ENCODE measurements at places on chromosomes 4 and X.

- no peak for DNase-seq
These were observed 64.7 kb upstream of the UXT start for GRCh38 chrX:47723689-47724088.

- no peak for DNase-seq
These were observed 637.8 kb upstream of the ADGRL3 start for GRCh38 chr4:60562334-60562733.

DNA sequence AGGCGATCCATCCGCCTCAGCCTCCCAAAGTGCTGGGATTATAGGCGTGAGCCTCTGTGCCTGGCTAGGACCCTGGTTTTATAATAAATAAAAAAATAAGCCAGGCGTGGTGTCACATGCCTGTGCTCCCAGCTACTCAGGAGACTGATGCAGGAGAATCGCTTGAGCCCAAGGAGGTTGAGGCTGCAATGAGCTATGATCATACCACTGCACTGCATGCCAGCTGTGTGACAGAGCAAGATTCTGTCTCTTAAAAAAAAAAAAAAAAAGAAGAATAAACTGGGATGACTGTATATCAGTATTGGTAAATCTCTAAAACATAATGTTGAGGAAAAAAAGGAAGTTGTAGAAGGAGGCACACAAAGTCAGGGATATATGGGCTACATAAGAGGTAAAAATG is 45.7 kb upstream of the SLC34A2 start:
- DNase-seq = no peak

- DNase-seq = no peak
These were observed 78.0 kb upstream of the DRD5 start for GRCh38 chr4:9703391-9703790.

GRCh38 chr4:70902577-70903290 is 565 bp downstream of the MOB1B start:
- no peak for DNase-seq

- DNase-seq = no peak
These were observed 3.5 kb downstream of the CCNI start for GRCh38 chr4:77072195-77072753.

DNA sequence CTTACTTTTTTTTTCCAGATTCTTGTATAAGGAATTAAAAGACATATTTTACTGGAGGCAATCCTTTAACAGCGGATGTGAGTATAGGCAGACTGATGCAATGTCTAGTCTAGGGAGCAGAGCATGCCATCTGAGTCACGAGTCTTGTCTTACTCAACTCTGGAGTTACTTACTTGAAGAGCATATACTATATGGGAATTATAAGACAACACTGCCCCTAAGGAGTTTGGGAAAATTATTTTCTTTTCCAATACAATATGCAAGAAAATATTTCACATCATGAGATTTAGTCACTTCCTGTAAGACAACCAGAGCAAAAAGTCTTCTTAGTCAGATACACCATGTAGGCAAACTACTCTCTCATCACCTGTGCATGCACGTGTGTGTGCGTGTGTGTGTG is 537.3 kb upstream of the FTHL17 start:
- no peak for DNase-seq

GRCh38 chr4:158863296-158863695 is 94.5 kb downstream of the FNIP2 start:
- no peak for DNase-seq

DNA sequence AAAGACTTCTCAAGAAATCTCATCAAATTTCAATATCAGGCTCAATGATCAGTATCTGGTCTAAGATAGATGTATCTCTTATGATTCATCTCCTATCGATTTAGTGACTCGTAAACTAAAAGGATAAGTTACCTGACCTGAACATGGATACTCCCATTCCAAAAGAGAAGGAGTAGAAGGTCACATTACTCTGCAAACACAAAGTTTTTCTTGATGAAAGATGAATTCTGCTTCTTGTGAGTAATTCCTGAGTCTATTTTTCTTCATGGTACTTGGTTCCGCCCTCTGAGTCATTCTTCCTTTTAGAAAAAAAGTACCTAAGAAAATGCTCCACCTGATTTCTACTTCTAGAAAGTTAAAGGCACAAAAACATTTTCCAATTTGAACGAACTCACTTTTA is 223.1 kb upstream of the SLIT2 start:
- DNase-seq = no peak

GRCh38 chr4:53962516-53963225 is 101.7 kb downstream of the CHIC2 start:
- no peak for DNase-seq

DNA sequence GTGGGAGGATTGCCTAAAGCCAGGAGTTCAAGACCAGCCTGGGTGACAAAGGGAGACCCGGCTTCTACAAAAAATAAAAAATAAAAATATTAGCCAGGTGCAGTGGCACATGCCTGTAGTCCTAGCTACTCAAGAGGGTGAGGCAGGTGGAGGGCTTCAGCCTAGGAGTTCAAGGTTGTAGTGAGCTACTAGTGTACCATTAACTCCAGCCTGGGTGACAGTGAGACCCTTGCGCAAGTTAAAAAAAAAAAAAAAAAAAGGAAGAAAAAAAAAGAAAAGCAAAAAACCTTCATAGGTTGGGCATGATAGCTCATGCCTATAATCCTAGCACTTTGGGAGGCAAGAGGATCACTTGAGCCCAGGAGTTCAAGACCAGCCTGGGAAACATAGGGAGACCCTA is 5.8 kb downstream of the SCLT1 start:
- DNase-seq = no peak

GRCh38 chr4:76197971-76198410 is 15.6 kb downstream of the SCARB2 start:
- no peak for DNase-seq

DNA sequence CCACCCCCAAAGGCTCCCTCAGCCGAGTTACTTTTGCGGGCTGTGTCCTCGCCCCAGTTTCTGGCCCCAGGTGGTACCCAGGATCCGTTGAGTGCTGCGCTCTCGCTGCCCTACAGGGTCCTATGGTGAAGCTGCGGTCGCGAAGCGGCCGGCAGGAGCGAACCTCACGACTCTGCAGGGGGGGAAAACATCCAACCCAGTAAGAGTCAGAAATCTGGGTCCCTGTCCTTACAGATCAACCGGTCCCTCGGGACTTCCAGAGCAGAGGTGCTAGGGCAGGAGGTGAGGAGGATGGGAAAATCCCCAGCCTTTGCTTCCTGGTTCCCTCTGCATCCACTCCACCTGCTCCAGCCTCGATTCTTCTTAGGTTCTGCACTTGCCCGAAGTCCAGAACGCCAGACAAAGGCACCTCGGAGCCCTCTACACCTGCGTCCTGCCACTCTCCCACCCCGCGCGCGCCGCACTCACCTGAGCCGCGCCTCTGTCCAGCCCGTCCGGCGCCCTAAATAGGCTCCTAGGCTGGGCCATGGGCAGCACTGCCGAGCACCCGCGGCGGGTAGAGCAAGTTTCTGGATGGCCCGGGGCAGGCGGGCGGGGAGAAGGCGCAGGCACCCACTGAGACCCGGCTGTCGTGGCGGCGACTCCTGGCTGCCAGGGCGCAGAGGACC is at the start of gene HS3ST1:
HS3ST1 (minus strand) TSS at position 664 of the 668 bp plus-strand sequence. CDS start 28,889 bp downstream, outside the sequence.
- DNase-seq = no peak

DNA sequence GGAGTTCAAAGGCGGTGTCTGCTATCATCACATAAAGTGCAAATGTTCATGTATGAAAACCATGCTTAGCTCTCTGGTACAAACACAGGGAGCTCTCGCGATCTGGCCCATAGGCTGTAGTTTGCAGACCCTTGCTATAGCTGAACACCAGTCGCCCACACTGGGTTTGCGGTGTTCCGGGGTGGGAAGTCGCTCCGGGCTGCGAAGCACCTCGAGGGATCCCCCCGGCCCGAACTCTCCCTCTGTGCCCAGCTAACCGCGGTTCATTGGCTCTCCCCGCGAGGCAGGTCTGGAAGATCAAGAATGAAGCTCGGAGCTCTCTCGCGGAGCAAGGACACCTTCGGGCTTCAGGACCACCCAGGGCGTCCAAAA is 341 bp upstream of the PRPS2 start:
- DNase-seq = peak; percentile 3

DNA sequence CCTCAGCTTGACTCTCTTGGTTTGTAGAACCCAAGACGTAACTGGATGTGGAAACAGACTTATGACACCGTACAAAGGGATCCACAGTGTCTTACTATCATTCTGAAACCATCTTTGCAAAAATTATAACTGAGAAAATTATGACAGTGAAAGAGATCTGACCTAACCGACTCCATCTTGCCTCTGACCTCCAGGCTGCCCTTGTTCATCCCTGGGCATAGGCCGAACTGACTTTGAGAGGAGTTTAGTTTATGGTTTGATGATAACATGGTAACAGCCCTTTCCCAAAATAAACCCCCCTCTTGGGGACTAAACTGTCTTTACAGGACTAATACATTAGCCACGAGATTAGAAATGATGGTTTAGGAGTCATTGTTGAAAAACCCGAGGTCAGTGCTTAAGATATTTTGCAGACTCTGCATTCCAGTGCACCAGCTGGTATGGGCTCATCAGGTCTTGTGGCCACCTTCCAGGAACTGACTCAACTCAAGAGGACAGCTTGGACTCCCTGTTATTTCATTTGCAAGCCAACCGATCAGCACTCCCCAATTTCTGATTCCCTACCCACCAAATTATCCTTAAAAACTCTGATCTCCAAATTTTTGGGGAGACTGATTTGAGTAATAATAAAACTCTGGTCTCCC is 49.6 kb downstream of the CASP3 start:
- DNase-seq = no peak

DNA sequence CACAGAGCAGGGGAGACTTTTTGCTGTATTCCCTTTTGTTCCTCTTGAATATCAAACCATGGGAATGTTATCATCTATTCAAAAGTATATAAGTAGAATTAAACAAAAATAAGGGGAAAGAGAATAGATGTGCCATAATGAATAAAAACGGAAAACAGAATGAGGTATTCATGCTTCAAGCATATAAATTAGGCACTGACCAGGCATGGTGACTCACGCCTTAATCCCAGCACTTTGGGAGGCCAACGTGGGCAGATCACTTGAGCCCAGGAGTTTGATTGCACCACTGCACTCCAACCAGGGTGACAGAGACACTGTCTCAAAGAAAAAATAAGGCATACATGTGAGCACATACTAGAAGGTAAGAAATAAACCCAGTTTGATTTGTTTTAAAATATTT is 16.3 kb upstream of the NEUROG2 start:
- no peak for DNase-seq

- DNase-seq = no peak
These were observed 81.5 kb upstream of the CD99 start for GRCh38 chrX:2609431-2610238.

DNA sequence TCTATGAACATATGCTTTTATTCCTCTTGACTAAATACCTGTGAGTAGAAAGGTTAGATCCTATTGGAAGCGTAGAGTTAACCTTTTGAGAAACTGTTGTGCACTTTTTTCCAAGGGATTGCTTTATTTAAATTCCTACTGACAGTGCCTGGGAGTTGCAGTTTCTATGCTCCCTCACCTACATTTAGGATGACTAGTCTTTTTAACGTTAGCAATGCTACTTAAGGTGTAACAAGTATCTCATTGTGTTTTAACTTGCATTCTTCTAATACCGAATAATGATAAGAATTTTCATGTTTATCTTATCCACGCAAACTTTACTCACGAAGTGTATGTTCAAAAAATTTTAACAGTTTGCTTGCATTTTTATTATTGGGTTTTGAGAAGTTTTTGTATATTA is 1123.9 kb upstream of the PCDH7 start:
- DNase-seq = no peak

GRCh38 chr4:170868170-170868569 is 778.4 kb upstream of the AADAT start:
- no peak for DNase-seq

- no peak for DNase-seq
These were observed 16.5 kb downstream of the TBC1D14 start for GRCh38 chr4:6926081-6926480.

DNA sequence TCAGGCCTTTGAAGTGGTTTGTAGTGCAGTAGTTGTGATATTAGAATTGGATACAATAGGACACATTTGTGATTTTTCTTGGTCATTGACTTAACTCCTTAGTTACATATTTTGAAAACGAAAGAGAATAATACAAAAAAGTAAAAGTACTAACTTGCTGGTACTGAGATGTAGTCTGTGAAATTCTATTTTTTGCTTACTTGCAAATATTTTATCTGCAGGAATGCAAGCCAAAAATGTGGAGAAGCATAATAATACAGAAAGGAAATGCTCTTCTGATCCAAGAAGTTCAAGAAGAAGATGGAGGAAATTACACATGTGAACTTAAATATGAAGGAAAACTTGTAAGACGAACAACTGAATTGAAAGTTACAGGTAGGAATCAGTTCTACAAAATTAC is 46.7 kb upstream of the TEX13A start:
- DNase-seq = no peak

DNA sequence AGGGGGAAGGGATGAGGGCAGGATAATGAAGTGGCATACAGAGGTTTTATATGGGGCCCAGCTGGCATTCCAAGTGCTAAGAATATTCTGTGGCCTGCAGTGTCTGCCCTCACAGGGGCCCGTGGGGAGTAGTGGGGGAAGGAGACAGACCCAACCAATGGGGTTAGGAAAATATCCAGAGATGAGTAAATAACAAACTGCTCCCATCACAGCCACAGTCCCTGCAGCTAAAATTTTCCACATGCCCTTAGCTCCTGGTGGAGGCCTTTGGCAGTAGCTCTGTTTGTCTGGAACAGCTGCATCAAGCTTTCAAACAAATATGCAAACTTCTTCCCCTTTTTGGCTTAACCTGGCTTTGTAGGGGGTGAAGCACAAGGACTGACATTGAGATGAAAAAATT is 3.1 kb downstream of the SRPX2 start:
- no peak for DNase-seq

GRCh38 chr4:76894537-76895255 is 3.2 kb downstream of the SOWAHB start:
- DNase-seq = no peak

GRCh38 chr4:189845145-189845846 is 95.4 kb upstream of the FRG1 start:
- no peak for DNase-seq

DNA sequence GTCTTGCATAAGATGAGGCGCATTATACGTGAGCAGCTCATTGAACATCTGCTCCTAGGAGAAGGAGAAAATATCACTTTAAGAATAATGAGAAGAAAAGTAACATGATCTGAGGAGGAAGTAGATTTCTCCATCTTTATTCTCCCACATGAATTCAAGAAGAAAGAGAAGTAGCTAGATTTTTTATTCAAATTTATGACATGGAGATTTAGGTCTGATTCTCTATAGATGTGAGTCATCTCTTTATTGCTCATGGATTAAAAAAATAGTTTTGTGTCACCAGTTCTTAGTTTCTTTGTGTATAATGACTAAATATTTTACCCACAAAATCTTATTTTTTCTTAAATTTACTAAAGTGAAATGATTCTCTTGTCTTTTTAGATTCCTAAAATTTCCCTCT is 40.4 kb downstream of the HPGDS start:
- DNase-seq = no peak

DNA sequence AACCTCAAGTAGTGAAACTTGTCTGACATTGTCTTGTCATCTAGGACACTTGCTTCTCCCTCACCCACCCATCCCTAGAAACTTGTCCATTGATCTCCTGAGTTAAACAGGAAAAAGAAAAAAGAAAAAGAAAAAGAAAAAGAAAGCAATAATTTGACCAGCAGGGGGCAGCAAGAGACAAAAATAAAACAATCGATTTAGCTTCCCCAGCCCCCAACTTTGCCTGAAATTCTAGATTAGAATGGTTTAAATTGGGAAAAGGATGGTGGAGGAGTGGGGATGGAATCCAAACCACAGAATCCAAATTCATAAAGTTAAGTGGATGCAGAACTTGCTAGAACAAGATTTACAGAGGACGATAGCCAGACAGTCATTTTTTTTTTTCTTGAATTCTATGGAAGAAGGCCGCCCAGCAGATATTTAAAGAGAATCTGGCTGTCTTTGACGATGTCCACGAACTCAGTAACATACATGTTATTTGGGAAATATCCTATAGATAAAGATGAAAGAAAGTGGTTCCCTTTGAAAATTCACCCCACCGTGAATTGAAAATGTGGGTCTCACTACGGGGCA is 282.9 kb downstream of the USP46 start:
- DNase-seq = no peak
